ENCODE measurements at places on chromosomes 16 and 17.
A peak's percentile ranks its signal among the peaks of the same experiment; 100 is the strongest.

- DNase-seq = no peak
Observed at GRCh38 chr17:1275962-1276736, 3.3 kb upstream of the TRARG1 start.

- peak; percentile 59 for DNase-seq
Observed at GRCh38 chr17:79332011-79332554, 257.5 kb downstream of the ENGASE start.

DNA sequence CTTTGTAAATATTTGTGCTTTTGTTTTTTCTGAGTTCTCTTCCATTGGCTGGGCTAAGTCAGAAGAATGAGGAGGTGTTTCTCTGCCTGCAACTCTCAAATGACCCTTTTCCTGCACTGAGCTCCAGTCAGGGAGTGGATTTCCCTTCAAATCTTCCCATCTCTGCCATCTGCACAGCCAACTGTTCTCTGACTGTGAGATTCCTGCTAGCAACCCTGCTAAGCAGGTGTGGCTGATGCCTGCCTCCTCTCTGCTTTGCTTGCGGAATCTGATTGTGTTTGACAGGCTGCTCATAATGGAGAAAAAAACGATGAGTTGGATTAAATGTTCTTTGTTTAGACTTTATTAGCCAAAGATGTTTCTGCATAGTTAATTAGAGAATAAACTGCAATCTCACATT lies 519.8 kb downstream of the TMEM114 start:
- no peak for DNase-seq

DNA sequence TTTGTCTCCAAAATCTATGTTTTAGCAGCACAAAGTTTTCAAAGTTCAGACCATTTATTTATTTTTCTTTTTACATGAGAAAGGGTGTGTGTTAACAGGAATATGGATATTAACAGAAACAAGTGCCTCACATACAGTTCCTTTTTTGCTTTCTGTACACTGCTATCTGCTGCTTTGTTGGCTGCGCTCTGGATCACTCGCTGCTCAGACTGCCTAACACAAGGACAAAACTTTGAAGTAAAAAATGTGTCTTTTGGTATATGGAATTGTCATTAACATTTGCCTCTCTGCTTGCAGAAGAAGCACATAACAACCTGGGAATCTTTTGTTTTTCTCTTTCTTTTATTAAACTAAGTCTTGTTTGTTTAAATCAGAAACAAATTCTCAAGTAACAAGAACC lies 262.8 kb downstream of the ZFHX3 start:
- no peak for DNase-seq

DNA sequence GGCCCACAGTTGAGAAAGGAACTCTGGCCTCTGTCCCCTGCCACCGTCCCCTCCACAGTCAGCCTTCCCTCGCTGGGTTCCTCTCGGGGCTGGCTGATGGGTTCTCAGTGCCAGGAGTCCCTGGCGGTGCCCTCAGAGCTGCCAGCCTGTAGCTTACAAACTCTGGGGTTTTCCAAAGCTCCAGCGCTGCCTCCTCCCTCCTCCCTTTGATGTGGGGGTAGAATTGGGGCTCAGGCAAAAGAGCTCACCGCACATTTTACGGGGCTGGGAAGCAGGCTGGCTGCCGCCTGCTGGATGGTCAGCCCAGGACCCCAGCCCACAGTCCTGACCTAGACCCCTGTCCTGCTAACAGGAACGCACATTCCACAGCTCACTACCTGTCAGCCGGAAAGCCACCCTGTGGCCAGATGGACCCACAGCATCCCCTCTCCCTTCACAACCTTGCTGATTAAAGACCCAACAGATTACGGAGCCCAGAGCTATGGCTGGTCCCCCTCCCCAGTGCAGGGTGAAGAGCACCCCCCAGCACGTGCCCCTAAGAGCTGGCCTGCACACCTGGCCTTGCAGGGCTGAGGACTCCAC lies 6.0 kb downstream of the VASN start:
- DNase-seq = no peak

DNA sequence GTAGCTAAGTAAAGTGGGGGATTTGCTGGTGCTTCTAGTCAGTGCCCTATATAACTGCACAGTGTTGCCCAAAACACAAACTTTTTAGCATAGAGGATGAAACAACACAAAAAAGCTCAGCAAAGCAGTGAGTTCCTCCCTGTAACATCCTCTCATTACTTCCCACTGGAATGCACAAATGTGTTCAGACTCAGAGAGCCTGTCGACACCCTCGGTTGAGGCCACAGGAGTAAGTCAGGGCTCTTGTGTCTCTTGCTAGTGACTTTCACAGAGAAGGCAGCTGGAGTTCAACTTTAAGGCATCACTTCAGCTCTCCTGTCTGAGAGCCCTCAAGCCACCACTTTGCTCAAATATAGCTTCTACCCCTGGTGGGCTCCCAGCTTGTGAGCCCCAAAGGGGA lies 107.2 kb upstream of the NETO2 start:
- DNase-seq = no peak

GRCh38 chr17:81115219-81115618 lies 50.1 kb upstream of the PVALEF start:
- no peak for DNase-seq

- no peak for DNase-seq
Observed at GRCh38 chr17:3685174-3685573, 10.8 kb downstream of the P2RX5 start.

DNA sequence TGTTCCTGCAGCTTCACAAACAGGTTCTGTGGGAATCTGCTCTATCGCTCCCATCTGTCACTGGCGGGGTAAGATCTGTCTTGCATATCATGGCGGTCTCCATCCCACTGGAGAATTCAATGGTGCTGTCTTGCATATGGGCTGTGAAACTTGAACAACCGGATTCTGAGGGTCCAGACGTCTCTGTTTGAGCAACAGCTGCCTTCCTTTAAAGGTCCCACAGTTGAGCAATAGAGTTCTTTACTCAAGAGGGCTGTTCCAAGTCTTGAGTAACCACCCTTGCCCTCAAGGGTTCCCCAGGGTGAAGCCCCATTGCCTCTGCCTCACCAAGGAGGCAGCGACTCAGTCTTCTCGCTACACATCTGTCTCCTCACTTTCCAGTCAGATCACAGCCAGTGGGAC lies 50.8 kb downstream of the ZFHX3 start:
- no peak for DNase-seq

GRCh38 chr17:78680436-78680835 lies 101.6 kb downstream of the CYTH1 start:
- DNase-seq = no peak

GRCh38 chr16:75074304-75074793 lies 42.2 kb downstream of the LDHD start:
- DNase-seq = no peak

DNA sequence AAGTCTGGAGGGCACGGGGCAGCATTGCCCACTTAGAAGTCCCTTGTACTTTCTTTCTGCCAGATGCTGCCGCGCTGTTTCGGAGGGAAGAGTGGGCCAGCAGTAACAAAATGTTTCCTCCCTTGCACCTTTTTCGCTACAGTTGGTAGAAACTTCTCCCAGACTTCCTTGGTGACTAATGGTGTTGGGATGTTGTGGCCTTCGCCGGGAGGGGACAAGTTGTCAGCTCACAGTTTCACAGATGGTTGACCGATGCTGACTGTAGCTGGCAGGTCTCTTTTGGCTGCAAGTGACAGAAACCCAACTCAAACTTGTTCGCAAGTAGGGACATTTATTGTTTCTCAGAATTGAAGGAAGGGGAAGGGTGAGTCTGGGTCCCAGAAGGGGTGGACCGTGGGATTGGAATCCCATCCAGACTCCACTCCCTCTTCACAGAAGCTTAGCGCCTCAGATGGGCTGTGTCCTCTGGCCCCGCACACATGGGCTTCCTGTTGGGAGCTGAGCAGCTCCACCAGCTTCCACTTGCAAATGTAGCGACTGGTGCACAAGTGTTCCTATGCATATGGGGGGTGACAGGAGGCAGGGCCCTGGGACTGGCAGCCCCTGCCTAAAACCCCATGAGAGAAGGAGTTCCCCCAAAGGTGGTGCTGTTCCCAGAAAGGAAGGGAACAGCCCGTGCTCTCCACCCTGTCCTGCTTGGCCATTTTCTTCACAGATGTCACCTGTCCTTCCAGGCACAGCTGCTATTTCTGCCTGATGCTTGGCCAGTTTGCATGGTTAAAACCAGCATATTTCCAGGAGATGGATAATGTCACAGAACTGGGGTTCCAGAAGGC lies 30.9 kb upstream of the RPRML start:
- DNase-seq = no peak

DNA sequence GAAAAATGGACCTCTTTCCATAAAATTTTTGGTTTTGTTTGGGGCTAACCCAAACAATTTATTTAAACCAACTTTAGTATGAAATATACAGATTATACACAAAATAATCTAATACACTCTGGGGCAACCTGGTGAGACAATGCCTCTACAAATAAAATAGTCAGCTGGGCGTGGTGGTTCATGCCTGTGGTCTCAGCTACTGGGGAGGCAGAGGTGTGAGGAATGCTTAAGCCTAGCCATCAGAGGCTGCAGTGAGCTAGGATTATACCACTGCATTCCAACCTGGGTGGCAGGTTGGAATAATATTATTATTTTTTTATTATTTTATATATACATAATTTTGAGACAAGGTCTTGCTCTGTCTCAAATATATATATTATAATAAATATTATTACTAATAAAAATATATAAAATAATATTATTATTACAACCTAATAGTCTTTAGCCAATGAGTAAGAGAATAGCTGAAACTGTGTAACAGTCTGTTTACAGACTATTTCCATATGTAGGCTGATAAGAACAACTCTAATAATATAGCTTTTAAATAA lies 50.5 kb downstream of the GLG1 start:
- DNase-seq = no peak

GRCh38 chr17:704111-704864 lies 10.4 kb downstream of the VPS53 start:
- no peak for DNase-seq

DNA sequence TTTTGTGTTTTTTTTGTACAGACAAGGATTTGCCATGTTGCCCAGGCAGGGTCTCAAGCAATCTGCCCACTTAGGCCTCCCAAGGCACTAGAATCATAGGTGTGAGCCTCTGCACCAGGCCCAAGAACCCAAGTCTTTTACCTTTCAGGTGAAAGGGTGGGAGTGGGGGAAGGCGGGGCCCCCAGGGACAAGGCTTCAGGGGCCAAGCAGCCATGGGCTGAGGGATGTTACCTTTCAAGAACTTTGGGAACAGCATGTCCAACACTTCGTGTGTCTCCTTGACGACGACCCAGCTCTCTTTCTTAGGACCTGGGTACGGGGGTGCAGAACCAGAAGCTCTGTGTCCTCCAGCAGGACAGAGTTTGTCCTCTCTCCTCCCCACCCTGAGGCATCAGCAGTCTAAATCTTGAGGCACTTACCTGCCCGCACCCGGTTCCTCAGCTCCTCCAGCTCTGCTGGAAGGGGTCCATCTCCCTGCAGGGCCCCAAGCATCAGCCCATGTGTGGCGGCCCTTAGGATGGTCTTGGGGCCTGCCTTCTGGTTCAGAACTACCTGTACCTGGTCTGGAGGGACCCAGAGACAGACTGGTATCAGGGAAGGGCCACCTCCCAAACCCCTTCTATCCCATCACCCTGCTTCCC lies 9.0 kb downstream of the SLC5A2 start:
- no peak for DNase-seq

DNA sequence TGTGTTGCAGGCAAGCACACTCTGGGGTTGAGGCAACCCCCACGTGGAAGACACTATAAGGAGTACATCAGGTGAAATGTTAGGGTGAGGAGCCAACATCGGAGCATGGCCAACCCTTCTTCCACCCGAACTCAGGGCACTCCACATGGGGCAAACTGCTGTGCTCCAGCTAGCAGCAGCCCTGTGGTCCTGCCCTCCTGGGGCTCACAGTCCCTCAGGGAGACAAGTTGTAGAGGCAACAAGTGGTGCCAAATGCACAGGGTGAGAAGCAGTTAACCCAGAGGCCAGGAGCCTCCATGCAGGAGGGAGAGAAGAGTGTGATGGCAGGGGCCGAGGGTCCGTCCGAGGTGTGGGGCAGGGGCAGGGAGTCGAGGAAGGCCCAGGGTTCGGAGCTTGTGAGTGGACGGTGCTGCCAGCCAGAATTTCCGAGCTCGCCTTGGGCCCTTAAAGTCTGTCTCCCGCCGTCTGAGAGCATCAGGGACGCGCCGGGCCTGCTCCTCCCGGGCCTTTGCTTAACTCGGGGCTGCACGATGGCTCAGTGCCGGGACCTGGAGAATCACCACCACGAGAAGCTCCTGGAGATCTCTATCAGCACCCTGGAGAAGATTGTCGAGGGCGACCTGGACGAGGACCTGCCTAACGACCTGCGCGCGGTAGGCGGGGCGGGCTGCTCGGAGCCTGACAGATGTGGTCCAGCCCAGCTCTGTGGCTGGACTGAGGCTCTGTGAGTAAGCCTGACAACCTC lies 32.3 kb downstream of the ATPAF2 start:
- no peak for DNase-seq

GRCh38 chr17:75459590-75460267 lies 3.3 kb downstream of the TMEM94 start:
- DNase-seq = no peak

DNA sequence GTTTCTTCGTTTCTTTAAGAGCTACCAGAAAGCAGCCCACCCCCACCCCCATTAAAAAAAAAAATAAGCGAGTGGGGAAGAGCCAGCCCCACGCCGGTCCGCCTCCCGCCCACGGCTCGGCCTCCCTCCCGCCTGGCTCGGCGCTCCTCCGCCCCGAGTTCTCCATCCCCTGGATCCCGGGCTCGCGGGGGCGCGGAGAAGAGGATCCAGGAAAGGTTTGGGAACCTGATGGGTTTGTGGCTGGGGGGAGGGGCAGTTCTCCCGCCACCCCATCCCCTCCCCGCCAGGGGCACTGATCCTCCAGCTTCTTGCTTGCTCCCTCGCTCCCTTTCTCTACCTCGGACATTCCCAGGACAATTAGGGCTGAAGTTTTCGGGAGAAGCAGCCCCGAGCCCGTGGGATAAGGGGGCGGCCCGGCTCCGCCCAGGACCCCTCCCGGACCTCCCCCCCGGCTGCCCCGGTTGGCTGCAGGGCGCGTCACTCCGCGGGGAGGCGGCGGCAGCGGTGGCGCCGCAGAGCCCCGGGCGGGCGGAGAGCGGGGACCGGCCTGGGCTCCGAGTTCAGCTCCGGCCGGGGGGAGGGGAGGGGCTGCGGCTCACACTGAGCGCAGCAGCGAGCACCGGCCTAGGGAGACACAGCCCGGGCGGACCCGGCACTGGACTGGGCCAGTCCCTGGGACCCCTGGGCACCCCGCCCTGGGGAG lies 1.0 kb upstream of the SALL1 start:
- DNase-seq = peak; percentile 48

- DNase-seq = no peak
Observed at GRCh38 chr16:51875834-51876600, 670.9 kb downstream of the TOX3 start.

- no peak for DNase-seq
Observed at GRCh38 chr17:148757-149156, 11.4 kb downstream of the SCGB1C2 start.

- DNase-seq = no peak
Observed at GRCh38 chr16:66926171-66926947, 1.0 kb upstream of the RRAD start.
